Cerebellar cortex (tissue), 1 donor: ENCODE measurements at places on chromosomes 2 and 18.

GRCh38 chr18:75790796-75791195 is 363.3 kb upstream of the SMIM21 start:
- DNase-seq: no peak

- DNase-seq: no peak
These were observed 530.7 kb downstream of the CBLN2 start for GRCh38 chr18:72013427-72013850.

DNA sequence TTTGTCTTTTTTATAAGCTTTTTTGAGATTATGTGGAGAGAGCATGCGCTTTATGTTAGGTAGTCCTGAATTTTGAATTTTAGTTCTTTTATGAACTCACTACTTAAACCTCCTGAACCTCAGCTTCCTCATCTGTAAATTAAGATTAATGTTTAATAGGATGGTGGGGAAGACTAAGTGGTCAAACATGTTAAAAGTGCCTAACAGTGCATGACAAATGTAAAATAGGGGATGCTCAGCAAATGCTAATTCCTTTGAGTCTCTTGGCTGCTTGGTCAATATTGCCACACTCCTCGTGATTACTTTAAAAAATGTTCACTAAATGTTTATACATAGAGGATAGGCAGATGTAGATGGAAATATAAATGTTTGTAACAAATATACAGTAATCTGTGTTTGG is 6.8 kb downstream of the BIRC6 start:
- DNase-seq: no peak

- DNase-seq: no peak
These were observed 89.4 kb upstream of the ASB18 start for GRCh38 chr2:236353594-236353942.

DNA sequence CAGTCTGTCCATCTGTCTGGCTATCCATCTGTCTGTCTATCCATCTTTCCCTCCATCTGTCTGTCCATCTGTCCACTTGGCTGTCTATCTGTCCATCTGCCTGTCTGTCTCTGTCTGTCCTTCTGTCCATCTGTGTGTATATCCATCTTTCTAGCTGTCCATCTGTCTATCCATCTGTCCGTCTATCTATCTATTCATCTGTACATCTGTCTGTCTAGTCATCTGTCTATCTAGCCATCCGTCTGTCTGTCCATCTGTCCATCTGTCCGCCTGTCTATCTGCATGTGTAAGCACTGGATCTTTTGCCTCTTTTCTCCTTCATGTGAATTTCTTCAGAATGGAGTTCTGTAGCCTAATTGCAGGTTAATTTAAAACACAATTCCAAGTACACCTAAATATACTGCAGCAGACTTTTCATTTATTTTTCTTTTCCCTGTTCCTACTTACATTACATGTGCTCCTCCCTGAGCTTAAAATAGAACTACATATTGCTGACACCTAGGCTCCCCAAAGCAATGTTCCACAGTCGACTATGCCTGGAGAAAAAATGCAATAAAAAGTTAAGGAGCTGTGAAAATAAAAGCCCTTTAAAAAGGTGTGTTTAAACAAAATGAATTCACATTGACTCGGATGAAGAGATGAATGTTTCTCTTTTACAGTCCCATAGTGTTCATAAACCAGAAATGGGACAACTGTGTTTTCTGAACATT is 37.4 kb upstream of the TXNDC2 start:
- DNase-seq: no peak

- no peak for DNase-seq
These were observed 163.3 kb upstream of the STK17B start for GRCh38 chr2:196334710-196335109.

DNA sequence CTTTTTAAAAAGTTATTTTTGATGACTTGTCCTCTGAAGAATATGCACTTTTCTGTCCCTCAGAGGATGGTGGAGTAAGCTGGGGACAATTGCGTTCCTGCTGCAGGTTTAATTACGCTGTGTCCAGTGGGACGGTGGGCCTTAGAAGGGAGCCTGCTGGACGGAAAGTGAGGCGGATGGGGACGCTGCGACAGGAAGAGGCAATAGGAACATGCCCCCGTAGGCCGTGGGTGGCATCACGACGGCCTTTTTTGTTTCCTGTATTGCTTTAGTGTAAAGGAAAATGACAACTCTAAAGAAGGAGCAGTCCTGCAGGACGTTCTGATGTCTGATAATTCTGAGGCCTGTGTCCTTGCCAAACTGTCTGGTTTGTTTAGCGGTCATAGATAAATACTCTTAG is 121.6 kb downstream of the NFATC1 start:
- DNase-seq: no peak

- no peak for DNase-seq
These were observed 923.7 kb downstream of the SLC4A3 start for GRCh38 chr2:220550995-220551700.

- no peak for DNase-seq
These were observed 100.5 kb downstream of the SCG2 start for GRCh38 chr2:223501641-223502040.

DNA sequence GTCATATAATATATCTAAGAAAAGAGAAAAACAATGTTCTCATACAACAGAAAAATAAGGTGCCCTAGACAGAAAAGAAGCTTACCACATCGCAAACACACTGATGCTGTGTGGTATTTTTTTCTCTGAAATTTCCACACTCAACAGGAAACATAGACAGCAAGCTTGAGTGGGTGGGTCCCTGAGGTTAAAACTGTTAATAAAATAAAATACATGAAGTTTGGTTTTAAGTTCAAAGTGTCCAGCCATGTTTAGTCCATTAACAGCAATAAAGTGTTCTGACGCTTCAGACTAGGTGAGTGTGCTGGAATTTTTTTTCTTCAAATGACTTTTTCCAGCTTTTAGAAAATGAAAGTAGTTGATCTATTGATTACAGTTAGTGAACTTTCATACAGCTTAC is 83.3 kb upstream of the EPB41L5 start:
- DNase-seq: no peak

DNA sequence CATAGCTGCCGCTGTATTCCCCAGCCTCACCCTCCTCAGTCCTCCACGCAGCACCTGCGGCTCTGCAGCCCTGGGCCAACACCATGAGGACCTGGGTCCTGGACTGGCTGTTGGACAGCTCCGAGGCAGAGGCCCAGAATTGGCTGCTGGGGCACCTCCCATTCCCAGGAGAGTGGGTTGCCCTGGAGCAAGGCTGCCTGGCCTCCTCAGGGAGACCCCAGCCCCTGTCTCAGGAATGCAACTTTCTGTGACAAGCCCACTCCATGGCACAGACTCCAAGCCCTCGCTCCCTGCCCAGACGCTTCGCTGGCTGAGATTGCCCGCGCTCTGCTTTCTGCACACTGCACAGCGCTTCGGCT is 33.0 kb downstream of the CYP26B1 start:
- no peak for DNase-seq

DNA sequence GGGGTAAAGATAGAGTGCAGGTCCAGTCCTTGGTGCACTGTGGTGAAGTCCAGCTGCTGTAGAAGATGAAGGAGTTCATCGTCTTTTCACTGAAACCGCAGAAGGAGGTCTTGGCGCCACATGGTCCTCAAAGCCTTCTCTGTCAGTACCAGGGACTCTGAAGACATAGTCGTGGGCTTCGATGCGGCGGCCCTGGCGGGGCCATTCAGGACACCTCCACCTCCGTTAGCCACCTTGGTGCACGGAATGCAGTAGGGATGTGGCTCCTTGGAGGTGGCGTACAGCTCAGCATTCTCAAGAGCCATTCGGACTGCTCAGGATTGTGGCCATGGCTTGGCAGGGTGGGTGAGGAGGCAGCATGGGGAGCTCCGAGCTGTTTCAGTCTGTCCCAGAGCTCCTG is 418.8 kb downstream of the SUCLG1 start:
- DNase-seq: no peak

DNA sequence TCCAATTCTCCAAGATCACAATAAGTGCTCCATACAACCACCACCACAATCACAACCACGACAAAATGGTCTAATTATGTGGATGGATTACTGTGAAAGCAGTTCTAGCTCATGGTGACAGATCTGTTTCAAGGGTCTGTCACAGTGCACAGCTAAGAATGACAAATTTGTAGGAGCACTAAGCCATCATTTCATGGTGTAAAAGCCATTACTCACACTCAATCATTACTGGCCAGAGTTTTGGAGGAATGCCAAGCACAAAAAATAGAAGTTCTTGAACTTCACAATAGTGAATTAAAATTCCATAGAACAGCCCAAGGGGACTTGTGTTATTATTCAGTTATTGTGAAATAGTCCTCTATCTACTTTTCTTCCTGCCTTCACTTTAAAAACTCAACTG is 2.3 kb downstream of the CPS1 start:
- no peak for DNase-seq

DNA sequence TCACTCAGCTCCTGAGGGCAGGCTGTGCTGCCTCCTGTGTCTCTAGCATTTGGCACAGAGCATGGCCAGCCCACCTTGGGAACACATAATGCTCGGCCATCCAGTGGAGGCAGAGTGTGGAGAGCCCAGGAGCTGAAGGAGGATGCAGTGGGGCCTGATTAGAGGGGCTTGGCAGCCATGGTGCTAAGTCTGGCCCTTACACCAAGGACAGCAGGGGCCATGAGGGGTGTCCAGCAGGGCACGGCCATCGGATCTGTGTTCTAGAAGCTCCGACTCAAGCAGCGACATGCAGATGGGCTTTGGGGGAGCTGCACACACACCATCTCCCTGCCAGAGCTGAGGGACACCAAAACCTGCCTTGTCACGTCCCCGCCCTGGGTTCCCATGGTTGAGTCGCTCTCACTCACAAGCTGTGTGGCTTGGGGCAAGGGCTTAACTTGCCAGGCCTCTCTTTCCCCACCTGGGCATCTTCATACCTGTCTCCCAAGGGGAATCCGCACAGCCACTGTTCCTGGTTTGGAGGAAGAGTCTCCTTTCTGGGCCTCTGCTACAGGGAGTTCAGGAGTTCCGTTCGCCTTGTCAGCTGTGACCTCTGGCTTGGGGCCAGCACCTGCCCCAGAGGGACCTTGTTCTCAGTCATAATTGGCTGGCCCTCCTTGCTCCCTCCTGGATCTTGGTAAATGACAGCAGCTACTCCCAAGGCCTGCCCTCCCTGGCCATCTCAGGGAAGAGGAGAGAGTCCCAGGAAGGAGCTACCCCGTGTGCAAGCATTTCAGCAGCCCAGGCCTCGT is 1.3 kb upstream of the TOGARAM2 start:
- DNase-seq: no peak

- no peak for DNase-seq
These were observed 249.4 kb downstream of the LOXHD1 start for GRCh38 chr18:46407486-46408166.

DNA sequence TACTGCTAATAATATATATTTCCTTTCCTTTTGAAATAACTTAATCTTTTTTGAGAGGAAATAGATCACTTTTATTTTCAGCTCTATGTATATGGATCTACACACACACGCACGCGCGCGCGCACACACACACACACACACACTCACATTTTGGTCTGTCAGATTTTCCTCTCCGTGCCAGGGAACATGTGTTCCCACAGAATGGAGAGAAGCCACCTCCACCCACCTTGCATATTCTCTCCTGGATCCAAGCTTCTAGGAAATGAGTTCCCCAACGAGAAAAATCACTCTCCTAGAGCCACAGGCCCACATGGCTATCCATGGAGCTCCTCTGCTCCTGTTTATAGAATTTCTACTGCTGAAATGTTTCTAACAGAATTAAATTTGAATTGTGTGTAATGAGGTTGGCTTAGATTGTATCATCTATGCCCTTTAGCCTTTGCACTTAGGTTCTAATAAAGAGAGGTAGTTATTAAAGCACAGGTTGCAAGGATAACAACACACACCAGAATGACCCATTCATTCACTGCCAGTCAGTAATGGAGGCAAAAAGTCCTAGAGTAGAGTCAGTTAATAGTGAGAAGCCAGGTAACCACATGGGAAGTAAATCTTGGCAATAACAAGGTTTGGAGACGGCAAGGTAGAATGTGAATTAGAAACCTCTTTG is 19.7 kb downstream of the IFIH1 start:
- DNase-seq: no peak

GRCh38 chr2:95383635-95384027 is 18.9 kb upstream of the FAHD2A start:
- no peak for DNase-seq

DNA sequence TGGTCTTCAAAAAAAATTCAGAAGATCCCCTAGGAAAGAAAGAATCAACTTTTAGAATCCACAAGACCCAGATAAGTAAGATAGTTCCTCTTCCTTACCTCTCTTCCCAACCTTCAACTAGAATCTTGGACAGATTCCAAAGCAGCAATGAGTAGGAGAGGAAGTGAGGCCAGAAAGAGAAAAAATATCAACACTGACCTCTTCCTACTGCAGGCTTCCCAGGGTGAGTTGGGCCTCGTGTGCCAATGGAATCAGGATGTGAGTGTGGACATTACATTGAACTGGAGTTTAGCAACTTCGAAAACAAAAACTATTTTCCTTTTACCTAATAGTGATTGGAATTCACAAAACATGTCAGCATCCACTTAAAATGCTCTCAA is 102.5 kb upstream of the PIEZO2 start:
- no peak for DNase-seq

- no peak for DNase-seq
These were observed 92.5 kb downstream of the ZFP36L2 start for GRCh38 chr2:43133708-43134570.

DNA sequence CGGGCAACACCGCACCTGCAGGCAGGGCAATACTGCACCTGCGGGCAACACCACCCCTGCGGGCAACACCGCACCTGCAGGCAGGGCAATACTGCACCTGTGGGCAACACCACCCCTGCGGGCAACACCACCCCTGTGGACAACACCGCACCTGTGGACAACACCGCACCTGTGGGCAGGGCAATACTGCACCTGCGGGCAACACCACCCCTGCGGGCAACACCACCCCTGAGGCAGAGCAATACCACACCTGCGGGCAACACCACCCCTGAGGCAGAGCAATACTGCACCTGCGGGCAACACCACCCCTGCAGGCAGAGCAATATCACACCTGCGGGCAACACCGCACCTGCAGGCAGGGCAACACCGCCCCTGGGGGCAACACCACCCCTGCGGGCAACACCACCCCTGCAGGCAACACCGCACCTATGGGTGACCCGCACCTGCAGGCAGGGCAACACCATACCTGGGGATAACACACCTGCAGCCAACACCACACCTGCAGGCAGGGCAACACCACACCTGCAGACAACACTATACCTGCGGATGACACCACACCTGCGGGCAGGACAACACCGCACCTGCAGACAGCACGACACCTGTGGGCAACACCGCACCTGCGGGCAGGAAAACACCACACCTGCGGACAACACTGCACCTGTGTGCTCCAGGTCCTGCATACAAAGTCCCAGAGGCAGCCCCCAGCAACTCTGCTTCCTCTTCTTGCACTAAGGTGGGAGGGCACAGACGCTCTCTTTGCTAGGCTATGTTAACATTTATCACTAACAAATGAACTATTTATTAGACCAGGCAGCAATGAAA is 57.7 kb downstream of the EIPR1 start:
- no peak for DNase-seq

- no peak for DNase-seq
These were observed 16.0 kb downstream of the PRKAG3 start for GRCh38 chr2:218815649-218816048.

- DNase-seq: no peak
These were observed 1752.9 kb upstream of the CELF4 start for GRCh38 chr18:39318462-39318861.

GRCh38 chr2:6782517-6783237 is 83.0 kb downstream of the CMPK2 start:
- no peak for DNase-seq
